ENCODE measurements at places on chromosomes 2 and 18.

DNA sequence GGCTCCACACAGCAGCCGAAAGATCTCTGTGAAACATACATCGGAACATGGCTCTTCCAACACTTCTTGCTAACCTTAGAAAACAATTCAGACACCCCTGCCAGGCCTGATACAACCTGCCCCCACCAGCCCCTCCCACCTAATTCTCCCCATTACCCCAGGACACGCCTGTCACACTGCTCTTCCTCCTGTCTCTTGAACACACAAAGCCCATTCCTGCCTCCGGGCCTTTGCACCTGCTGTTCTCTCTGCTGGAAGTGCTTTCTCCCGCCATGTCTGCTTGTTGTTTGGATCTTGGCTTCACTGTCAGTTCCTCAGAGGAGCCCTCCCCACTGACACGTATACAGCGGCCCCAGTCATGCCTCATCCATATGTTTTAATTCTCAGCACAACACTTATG, 24.1 kb downstream of the CELF4 start:
- no peak for DNase-seq

GRCh38 chr2:111054791-111055691, 65.7 kb upstream of the BCL2L11 start:
- DNase-seq = no peak

GRCh38 chr2:200483729-200484198, 26.1 kb downstream of the KCTD18 start:
- DNase-seq = no peak

DNA sequence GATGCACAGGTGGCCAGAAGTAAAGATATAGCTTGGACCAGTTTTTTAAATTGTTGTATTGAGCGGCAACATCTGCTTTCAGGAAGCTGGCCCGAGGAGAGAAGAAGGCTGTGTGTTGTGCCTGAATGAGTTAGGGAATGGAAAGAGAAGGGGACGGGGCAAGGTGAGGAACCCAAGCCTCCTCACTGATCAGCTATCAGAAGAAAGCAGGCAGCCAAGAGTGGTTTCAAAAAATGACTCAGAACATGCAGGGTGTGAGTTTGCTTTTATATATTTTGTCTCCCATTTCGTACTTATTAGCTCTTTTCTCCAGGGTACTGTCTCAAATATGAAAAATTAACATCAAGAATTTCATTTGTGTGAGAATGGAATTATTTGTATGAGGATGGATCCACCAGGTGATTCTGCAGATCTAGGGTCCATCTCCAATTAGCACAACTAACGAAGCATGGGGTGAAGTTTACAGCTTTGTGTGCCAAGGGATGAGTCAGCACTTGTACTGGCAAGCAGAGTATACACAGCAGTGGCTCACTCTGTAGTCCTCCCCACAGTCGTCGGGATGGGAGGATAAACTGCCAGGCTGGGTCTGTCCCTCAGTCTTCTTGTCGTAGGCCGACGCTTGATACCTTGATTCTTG, 175.7 kb downstream of the PIEZO2 start:
- DNase-seq = no peak

GRCh38 chr18:27094621-27095020, 90.5 kb downstream of the CHST9 start:
- no peak for DNase-seq

DNA sequence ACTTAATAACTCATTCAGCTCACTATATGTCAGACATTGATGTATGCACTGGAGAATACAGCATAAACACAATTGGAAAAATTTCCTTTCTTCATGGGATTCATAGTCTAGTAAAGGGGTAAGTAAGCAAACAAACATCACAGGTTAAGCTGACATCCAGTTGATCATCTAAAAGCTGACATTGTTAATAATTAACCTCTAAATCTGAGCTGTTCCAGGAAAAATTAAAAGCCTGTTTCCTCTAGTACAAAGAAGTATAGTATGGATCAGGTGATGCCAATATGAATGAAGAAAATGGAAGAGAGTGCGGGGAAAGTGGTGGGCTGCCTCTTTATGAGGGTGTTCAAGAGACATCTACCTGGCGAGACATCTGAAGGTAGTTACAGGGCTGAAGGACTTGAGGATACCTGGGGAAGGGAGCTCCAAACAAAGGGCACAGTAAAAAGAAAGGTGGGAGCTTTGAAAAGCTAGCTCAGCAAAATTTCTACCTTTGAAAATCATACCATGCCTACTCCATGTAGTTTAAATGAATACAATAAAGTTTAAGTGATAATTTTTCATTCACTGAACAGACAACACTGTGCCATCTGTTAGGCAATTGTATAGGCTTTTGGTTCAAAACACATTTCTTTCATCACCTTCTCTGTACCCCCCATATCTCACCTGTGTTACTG, 619.3 kb downstream of the TRIB2 start:
- no peak for DNase-seq

DNA sequence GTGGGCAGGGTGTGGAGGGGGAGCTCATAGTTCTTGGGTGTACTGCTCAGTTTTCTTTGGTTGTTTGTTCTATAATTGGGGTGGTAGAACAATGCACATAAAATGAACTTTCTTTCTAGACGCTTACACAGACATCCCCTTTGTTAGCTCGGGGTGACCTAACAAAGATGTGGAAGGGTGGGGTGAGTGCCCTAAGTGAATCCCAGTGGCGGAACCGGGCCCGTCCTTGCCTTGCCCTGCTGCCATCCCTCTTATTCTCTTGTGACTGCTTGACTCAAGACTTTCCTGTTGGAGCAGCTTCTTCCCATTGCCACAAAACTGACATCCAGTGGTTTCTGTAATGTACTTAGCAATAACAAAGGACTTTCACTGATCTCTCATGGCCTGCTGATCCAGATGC, 268.1 kb downstream of the PTGR3 start:
- no peak for DNase-seq

DNA sequence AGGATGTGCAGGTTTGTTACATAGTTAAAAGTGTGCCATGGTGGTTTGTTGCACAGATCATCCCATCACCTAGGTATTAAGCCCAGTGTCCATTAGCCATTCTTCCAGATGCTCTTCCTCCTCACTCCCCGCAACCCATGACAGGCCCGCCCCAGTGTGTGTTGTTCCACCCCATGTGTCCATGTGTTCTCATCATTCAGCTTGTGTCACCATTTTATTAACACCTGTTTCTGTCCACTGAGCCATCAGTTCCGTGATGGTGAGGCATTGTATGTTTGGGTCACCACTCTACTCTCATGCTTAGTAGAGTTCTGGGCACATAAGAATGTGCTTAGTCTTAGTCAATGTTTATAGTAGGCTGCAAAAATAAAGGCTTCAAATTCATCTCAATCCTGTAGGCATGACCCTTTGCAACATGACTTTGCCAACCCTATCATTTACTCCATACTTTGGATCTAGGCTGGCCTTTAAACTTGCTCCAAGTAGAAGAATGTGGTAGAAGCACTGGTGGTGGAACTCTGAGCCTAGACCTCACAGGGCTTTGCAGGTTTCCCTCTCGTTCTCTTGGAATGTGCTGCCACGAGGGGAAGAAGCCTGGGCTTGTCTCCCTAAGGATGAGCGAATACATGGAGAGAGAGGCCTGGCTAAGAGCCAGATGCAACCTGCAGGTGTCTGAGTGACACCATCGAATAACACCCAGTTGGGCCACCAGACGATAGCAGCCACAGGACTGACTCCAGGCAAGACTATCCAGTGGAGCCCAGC, 161.5 kb downstream of the NAPG start:
- DNase-seq = no peak

DNA sequence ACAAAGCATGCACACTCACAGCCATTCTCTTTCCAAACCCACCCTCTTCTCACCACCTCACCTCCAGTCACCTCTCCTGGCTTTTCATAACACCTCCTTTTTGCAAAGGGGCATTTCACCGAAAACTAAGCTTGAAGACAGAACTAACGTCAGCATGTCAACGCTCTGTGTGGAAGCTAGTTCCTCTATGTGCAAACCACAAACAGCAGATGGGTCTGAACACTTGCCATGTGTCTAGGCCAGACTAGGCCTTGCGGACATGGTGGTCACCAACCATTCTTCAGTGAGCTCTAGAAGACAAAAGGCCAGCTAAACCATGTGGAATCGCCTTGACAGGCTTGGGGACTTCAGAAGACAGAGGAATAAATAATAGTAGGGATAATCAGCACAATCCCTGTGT, 148.5 kb downstream of the TXNL1 start:
- DNase-seq = no peak

DNA sequence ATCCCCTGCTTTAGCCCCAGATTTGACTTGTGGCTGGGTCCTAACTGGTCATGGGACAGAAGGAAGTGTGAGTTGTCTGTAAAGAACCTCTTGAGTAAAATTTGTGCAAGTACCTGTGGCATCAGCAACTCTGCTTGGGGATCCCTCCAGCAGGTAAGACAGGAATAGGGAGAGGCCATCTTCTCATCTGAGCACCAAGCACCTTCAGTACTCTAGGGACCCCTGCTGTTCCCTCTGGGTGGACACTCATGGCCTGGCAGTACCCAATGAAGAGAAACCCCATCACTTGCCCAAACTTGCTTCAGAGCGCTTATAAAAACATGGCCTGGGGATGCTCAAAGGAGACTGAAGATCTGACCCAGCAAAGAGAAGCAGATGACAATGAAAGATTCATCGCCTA, 297.8 kb downstream of the SP3 start:
- DNase-seq = no peak

- DNase-seq = peak; percentile 40
Observed at GRCh38 chr2:161423421-161424393, 7.6 kb downstream of the TBR1 start.

DNA sequence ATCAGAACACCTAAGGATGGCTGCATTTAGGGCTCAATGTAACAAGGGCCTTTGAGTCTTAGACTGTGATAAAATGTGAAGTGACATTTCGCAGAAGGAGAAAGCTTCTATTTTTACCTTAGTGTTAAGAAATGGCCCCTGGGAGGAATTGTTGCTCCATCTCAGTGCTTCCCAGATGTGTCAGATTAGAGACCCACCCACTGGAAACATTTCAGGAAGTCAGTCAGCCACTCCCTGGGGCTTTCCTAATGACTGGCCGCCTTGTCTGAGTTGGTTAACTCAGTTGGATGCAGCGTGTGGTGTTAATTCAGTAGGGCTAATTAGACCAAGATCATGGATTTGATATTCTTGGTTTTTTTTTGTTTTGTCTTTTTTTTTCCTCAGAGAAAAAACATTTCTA, 355.9 kb downstream of the PIK3C3 start:
- no peak for DNase-seq

DNA sequence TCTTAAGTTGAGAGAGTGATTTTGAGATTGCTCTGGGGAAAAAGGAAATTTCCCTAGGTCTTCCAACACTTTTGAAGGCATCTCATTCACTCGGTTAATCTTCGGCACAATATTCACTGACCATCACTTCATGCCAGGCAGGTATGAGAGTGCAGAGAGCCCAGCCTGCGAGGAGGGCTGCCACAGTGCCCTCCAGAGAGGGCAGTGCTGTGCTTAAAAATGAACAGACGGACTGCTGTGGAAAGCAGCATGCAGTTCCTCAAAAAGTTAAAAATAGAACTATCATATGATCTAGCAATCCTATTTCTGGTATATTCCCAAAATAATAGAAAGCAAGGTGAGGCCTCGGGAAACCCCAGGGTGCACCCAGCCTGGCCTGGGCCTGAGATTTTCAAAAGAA, 374.9 kb upstream of the RAB6C start:
- DNase-seq = no peak

- DNase-seq = no peak
Observed at GRCh38 chr2:159851941-159852340, 53.9 kb upstream of the CD302 start.

DNA sequence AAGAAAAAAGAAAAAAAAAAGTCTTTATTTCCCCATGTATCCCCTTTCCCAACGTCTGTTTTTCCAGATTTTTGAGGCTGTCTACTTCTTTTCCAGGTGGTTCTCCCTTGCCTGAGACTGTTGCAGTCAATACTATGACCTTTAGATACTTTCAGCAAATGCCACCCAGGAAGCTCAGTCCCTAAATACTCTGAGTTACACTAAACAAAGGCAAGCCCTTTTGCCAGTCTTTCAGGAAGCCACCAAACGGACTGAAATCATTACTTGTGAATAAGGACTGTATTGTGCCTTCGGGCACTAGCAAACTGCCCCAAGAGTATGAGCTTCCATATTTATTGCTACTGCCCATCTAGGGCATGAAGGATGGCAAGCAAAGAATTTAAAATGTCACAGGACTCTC, 621.3 kb downstream of the SUCLG1 start:
- DNase-seq = no peak

DNA sequence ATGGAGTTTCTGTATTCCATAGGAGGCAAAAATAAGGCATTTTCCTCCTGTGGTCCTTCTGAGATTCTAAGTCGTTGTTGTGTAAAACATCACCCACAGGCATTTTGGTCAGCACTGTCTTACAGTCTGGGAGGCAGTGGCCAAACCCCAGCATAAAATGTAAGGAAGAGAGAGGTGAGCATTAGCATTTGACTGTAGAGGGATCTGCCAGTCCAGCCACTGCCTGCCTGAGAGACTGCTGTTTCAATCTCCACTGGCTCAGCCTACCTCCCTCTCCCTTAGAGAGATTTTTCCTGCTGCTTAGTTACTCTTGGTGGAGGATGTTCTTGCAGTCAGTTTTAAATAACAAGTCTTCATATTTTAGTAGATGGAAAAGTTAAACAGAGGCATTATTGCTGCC, 77.0 kb downstream of the ARHGEF33 start:
- DNase-seq = no peak

- DNase-seq = no peak
Observed at GRCh38 chr2:174607989-174608865, 10.6 kb upstream of the WIPF1 start.

DNA sequence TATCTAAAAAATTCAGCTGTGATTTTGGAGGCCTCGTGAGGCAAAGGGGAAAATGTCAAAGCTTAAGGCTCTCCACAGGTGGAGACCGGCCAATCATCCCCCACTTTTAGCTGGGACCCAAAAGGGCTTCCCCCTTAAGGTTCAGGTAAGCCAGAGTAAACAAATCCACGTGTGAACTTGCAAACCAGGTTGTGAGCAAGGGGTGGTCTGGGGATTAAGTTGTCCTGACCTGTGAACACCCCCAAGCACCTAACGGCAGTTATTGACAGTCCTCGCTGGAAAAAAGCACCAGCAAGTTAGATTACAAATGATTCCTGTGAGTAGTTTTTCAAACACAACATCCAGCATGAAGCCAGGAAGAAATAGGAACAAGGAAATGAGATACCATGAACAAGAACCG, 42.9 kb downstream of the MYO7B start:
- DNase-seq = no peak

DNA sequence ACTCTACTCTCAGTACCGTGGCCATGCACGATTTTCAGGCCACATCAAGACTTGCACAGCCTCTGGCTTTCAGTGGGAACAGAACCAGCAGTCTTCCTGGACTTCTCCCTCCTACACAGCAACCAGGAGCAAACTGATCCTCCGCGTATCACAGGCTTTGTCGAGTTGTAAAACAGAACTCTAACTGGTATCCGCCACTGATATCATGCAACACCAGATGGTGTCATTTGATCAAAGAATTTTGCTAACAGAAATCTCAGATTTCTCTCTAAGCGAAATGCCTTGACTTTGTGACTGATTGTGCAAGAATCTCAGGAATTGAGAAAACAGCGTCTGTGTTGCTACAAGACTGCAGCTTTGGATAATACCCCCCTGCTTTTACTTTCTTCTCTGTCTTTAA, 85.7 kb downstream of the COPS8 start:
- DNase-seq = no peak

Measured in naive thymus-derived CD4-positive, alpha-beta T cell (primary cell).